ENCODE measurements at places on chromosomes 7 and 10.

GRCh38 chr7:84688671-84689070 lies 494.1 kb upstream of the SEMA3A start:
- no peak for DNase-seq

DNA sequence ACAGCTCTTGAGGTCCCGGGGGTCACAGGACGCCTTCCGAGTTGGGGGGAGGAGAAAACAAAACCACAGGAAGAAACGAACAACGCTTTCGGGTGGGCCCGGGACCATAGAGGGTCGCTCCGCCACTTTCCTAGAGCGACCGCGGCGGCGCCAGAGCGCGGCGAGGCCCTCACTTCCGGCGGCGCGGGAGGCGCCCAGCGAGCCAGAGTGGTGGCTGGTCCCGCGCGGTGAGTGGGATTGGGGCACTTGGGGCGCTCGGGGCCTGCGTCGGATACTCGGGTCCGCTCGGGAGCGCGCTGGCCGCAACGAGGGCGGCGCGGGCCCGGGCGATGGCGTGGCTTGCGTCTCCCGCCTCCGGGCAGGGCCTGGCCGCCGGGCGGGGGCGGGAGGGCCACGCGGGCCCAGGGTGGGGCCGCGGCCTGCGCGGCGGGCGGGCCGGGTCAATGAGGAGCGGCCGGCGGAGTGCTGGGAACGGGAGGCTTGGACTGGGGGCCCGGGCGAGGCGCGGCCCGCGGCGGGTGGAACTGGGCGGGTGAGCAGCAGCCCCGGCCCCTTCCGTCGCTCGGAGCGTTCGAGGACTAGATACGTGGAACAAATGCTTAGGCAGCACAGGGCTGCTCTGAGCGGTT lies at the start of gene ZNF22:
Gene ZNF22 (plus strand): TSS at position 172 of the 629 bp plus-strand sequence. CDS start 2,446 bp downstream, outside the sequence.
- no peak for DNase-seq

GRCh38 chr7:139457153-139457946 lies 26.1 kb downstream of the KLRG2 start:
- no peak for DNase-seq

DNA sequence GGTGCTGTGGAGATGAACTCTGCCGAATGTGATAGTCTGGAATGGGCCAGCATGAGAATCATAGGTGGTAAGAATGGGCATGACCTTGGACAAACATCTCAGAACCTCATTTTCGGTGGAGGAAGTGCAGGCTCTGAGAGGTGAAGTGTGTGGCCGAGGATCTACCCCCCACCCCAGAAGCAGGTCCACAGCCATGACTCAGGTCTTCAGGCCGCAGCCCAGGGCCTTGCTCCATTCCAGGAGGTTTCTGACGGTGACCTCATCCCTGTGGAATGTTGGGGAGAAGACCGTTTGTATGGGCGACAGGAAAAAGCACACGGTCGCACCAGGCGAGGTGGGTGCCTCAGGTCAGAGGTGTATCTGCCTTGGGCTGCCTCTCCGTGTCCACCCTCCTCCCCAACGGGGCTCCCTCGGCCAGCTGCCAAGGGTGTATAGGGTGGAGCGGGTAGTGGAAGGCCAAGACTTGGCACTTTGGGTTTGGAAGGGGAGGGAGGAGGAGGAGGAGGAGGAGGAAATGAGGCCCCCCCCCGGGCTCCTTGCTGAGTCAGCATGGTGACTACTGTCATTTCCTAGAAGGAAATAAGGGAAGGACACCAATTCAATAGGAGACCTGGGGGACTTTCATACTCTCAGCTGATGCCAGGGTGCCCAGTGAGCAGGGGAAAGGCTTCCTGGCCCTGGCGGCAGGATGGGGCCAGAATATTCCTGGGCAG lies 168.0 kb upstream of the RHEB start:
- DNase-seq, result peak; percentile 92

DNA sequence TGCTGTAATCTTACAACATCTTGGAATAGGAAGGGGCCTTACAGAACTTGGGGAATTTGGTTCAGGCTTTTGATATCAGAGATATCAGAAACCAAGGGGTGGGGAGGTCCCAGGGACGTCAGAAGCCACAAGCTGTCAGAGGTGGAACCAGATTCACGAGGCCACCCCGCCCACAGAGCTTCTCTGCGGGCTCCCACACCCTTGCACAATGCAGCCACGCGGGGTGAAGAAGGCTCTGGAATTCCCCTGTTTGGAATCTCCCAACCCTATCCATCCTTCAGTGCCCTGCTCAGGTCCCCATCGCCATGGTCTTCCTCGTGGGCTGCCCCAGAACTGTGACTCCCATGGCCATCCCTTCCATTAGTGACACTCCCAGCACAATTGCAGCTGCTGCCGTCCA lies 247.1 kb upstream of the SHH start:
- no peak for DNase-seq

- no peak for DNase-seq
These were observed 14.8 kb downstream of the ADGRA1 start for GRCh38 chr10:133102415-133103095.
